NCI-H774 (cell line): ENCODE measurements at places on chromosomes 1 and 21.
A peak's percentile ranks its signal among the peaks of the same experiment; 100 is the strongest.

DNA sequence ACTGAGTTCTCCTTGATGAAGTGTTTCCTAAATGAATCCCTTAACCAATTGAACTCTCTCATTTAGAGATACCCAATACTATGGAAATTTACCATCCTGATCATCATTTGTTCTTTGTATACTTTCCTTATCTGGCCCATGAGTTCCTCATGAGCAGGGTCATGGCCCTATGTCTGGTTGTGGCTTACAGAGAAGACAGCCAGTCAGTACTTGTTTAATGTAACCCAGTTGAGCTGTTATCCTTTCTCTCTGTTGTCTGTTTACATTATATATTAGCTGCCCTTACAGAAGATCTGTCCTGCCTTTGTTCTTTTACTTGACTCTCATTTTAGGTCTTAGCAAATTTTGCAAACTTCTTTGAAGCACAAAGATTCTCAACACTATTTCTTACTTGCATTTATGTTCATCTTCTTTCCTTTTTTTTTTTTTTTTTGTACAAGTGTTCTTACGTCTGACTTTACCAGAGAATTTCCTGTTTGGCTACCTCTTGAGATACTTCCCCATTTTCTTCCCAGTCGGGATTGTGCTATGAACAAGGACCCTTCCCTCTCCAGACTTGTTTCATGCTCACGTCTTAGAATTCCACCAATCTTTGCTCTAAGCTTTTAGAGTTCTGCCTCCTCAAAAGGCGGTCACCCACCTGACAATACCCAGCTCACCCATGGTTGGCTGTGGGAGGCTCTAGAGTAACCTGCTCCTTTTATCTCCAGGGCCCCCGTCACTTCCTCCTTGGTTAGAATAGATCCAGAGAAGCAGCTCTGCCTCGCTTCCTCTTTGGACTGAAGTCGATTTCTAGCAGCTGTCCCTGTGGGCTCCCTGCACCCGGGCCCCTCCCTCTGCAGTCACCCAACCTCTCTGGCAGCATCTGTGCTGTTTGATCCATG lies 53.6 kb upstream of the RUNX1 start:
- DNase-seq, result no peak

DNA sequence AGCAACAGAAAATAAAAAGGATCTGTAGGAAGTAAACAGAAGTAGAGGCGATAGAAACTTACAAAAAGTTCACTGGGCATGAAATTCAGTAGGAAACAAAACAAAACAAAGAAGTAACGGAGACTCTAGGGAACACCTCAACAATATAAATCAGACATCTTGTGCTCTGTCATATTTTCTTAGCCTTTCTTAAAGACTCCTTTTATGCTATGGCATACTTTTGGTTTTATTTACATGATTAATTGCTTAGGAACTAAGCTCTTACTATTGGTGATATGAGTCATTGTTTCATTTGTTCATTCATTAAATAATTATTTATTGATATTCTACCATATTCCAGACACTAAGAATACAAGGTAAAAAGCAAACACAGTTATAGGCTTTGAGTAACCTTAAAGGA lies 126.6 kb downstream of the KCNT2 start:
- DNase-seq, result no peak

DNA sequence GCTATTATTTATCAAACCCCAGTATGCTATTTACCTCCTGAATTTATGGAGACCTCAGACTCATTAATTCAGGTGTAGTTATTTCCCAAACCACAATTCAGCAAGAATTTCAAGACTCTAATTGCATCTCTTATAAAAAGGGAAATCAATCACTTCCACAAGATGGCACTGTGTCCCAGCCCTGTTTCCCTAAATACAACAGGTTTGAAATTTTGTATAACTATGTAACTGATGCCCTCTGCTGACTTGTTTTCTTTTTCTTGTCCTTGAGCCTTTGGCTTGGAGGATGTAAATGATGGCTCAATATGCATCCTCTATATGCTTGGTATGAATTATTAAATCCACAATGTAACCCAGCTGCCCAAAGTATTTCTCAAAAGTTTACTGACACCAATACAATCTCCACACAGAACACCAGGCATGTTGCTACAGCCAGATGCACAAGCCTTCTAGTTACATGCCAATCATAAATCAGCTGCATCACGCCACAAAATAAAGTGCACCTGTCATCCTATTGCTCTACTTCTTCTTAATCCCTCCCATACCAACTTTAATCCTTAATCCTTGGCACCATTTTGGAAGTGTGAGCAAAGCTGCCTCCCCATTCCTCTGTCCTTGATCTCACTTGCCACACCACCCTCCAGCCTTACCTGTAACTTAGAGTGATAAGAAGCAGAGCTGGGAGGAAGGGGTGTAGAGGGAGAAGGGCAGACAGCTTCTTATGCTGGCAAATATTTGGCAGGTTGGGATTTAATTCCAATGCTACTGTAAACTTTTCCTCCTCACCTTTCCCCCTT lies 9.0 kb downstream of the C1orf105 start:
- peak; percentile 42 for DNase-seq

GRCh38 chr1:102853136-102853535 lies 255.2 kb downstream of the COL11A1 start:
- DNase-seq, result no peak

- DNase-seq, result no peak
These were observed 5.7 kb upstream of the CCT8 start for GRCh38 chr21:29078869-29079767.

DNA sequence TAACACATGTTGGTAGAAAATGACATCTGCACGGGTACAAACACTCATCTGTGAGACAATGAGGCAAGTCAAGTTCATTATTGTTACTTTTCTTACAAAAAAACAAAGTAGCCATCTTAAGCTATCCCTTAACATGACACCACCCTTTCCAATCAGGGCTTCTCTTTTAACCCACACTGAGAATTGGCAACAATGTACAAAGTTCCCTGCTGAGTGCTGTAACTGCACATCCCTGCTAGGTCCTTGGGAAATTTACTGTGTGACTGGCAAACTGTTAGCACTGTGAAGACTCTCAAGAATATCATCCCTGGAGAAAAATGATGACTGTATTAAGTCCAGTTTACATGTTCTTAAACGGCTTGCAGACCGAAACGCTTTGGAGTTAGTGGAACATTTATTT lies 185.8 kb upstream of the PLD5 start:
- DNase-seq, result no peak

DNA sequence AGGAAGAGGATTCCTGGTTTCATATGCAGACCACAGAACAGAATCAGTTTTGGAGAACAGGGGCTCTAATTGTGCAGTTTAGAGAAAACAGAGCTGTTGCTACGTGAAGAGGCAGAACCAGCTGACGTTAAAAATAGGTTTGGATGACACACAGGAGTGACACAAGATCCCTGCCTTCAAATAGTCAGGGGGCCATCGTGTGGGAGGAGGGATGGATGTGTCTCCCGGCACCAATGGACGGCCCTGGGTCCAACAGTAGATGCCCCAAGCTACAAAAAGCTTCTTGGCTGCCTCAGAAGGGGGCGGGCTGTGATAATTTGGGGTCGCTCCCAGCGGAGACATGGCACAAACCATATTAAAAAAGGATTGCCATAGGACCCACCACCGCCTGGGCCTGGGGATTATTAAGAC lies 87.8 kb downstream of the MRPL37 start:
- no peak for DNase-seq

GRCh38 chr1:52439976-52440375 lies 35.6 kb downstream of the PRPF38A start:
- DNase-seq, result no peak

GRCh38 chr1:111778541-111779051 lies 22.9 kb downstream of the DDX20 start:
- DNase-seq, result no peak

GRCh38 chr1:111361761-111362160 lies 65.8 kb downstream of the OVGP1 start:
- no peak for DNase-seq

- no peak for DNase-seq
These were observed 64.6 kb downstream of the ERI3 start for GRCh38 chr1:44290250-44291094.

DNA sequence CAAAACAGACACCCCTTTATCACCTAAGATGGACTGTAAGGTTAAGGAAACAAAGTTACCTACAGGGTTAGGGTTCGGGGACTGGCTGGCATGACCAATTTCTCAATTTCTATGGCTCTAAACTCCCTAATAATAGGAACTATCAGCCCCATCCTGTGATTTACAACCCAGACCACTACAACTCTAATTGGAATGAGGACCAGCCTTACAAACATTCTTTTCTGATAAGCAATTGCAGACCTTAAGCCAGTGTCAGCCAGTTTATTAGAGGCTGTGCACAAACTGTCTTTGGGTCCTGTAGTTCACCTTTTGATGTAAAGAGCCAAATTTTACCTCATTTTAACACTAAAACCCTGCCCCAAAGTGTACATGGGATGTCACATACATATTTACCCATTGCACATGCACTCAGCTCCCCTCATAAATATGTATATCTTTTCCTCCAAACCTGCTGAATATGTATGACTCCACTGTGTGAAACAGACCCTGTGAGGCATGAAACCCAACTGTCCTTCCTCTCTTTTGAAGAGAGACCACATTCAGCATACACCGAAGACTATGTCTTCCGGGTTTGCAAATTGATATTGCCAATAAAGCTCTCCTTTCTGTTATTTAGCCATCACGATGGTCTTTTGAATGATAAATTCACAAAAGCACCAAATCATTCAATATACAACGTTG lies 7.3 kb upstream of the APP start:
- DNase-seq, result no peak

DNA sequence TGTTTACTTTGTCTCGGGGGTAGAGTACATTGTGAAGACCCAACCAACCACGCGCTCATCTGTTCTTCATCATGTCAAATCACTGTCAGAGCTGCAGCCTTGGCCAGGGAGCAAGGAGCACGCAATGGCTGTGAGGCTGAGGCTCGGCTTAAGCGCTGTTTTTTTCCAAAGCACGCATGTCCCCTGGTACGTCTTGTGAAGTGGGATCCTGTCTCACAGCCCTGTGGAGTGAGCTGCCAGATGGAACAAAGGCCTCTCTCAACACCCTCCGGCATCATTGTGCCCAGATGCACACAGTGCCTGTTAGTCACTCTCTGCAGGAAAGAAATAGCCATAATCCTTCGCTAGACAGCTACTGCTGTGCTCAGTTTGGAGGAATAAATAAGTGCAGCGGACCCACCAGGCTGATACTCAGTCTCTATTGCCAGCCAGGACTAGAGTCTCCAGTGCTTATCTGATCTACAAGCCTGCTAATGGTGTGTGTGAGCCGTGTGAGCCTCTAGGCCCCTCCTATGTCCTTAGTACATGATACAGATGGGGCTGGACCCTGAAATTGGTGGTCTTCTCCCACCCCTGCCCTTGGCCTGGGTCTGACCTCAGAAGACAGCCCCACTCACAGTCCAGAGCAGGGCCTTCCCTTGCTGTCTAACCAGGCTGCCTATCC lies 91.3 kb upstream of the COA6 start:
- DNase-seq, result no peak

DNA sequence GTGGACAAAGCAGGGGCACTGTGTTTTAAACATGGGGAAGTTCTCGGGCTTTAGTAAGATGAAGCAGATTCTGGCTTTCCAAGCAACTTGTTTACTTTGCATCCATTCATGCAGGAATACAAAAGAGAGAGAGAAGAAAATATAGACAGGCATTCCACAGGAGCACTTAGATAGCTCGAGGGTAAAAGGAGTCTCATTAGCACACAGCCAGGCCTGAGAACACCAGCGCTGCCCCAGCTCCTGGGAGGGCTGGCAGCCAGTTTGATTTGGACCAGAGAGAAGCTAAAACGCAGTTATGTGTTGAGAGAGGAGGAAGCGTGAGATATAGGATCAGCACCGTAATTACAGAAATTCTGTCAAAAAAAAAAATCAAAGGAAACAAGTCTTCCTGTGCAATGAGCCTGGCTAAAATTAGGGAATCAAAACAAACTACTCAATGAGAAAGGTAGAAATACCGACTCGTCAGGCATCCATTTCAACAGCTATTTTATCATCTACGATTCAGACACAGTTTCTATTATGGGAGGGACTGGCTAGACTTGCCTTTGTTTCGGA lies 68.2 kb downstream of the CLSTN1 start:
- DNase-seq, result no peak

DNA sequence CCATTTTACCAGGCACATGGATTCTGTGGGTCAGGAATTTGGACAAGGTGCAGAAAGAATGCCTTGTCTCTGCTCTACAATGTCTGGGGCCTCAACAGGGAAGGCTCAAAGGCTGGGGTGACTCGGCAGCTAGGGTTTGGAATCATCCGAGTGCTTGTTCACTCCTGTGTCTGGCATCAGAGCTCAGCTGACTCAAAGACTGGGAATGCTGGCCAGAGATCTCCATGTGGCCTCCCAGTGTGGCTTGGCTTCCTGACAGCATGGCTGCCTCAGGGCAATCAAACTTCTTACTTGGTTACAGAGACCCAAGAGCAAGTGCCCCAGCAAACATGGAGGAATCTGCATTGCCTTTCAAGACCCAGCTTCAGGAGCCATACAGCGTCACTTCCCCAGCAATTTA lies 110.5 kb downstream of the TOMM20 start:
- DNase-seq, result no peak

- DNase-seq, result no peak
These were observed 51.9 kb downstream of the DISP3 start for GRCh38 chr1:11530731-11531311.

DNA sequence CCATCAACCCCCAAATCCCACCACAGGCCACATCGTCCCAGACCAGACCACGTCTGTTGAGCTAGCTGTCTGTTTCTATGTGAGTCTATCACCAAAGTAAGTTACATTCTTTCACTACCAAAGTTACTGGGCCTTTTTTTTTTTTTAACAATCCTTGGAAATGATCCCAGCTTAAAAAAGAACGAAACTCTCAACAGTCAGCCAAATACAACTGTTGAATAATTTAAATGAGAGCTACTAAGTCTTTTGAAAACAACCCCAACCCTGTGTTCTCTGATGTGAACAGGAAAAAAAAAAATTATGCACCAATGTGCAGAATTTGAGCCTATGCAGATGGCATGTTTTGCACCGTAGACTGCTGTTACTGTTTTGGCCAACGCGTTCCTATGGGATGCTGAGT lies 134.0 kb upstream of the ETS2 start:
- DNase-seq, result no peak

GRCh38 chr1:212620293-212620692 lies 11.7 kb downstream of the ATF3 start:
- DNase-seq, result no peak

DNA sequence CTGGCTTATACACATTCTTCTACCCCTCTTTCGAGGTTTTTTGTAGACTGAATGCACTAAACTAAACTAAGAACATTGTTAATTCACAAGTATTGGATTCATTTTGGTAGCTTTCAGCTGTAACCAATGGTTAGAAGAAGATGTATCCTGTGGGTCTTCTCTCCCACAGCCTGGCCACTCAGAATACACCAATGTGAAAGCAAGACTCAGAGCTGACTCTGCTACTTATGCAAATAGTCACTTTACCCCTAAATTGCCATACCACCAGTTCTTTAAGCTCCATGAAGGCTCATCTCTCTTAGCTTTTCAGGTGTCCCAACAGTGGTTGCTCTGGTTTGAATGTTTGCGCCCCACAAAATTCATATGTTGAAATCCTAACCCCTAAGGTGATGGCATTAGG lies 60.1 kb downstream of the RGS13 start:
- DNase-seq, result no peak

GRCh38 chr1:31614414-31615005 lies 3.0 kb upstream of the HCRTR1 start:
- no peak for DNase-seq
